Smooth muscle cell of trachea (primary cell): ENCODE measurements at places on chromosomes 7 and 10. TPM values are rescaled to one million over a fixed set of nuclear protein-coding genes. Genes with fewer than 3 reads are reported as not detected.

The SFRP5 gene
- not detected in 2 replicates for total RNA-seq

The NRG3 gene
- under 0.01 TPM in 1 of 2 replicates, not detected in the other for total RNA-seq

The ATAD1 gene
- 27.3 and 47.4 TPM in 2 replicates for total RNA-seq

The PRSS1 gene
- total RNA-seq, result not detected in 2 replicates

The AGMO gene
- total RNA-seq, result under 0.01 and 1.0 TPM in 2 replicates

The PTF1A gene
- total RNA-seq, result not detected in 2 replicates

The MBL2 gene
- not detected in 2 replicates for total RNA-seq

The VENTX gene
- total RNA-seq, result under 0.01 TPM in 1 of 2 replicates, not detected in the other

The SLC25A40 gene
- 3.3 and 8.4 TPM in 2 replicates for total RNA-seq

The ZNF467 gene
- 0.73 and 1.3 TPM in 2 replicates for total RNA-seq

The ARHGAP22 gene
- total RNA-seq, result 60.2 and 70.8 TPM in 2 replicates

The TMEM225B gene
- 0.29 and 0.50 TPM in 2 replicates for total RNA-seq

The HDAC9 gene
- total RNA-seq, result 5.2 and 10.3 TPM in 2 replicates

The OR6V1 gene
- total RNA-seq, result not detected in 2 replicates

The CLRN3 gene
- not detected in 2 replicates for total RNA-seq

The CDK5 gene
- total RNA-seq, result 19.1 and 19.2 TPM in 2 replicates

The KCNMA1 gene
- total RNA-seq, result 44.8 and 61.7 TPM in 2 replicates

The BTBD16 gene
- total RNA-seq, result 0.15 TPM in 1 of 2 replicates, not detected in the other

The FFAR4 gene
- total RNA-seq, result not detected in 2 replicates

The GPR22 gene
- not detected in 2 replicates for total RNA-seq

The GPR15LG gene
- total RNA-seq, result not detected in 2 replicates
